Activated T-cell treated with anti-CD3 and anti-CD28 coated beads, Interleukin-2, amount 50 U/mL, for 72 hours (primary cell): ENCODE measurements at places on chromosomes 4 and X.

DNA sequence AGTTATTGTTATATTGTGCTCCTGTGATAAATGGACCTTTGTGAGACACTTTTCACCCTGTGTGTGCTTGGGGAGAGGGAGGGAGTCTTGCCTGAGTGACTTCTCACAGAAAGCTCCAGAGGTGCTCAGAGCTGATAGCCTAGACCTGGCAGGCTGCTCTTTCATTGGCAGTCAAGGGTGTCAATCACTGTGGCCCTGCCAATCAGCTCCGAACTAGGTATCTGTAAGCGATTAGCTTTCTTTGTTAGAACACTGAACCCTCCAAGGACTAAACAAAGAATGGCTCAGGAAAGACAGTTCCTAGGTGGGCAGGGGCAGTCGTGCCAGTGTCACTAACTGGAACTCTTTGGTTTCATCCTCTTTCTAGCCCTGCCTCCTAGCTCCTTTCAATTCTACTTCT is 2.7 kb upstream of the NALF2 start:
- H3K27me3 ChIP-seq, result peaks cover 15% of the 10 kb centered on the region
- H3K4me1 ChIP-seq, result peaks cover 4% of the 10 kb centered on the region
- H3K4me3 ChIP-seq, result no peak overlapping the region
- DNase-seq, result no peak
- no peak overlapping the region for H3K27ac ChIP-seq

GRCh38 chr4:141294306-141294705 is 73.6 kb downstream of the ZNF330 start:
- no peak overlapping the region for H3K4me3 ChIP-seq
- H3K36me3 ChIP-seq, result peaks cover 6% of the 10 kb centered on the region
- no peaks in the 10 kb centered on the region for H3K4me1 ChIP-seq

- H3K4me3 ChIP-seq, result no peak overlapping the region
- no peaks in the 10 kb centered on the region for H3K27me3 ChIP-seq
- no peaks in the 10 kb centered on the region for H3K36me3 ChIP-seq
- H3K27ac ChIP-seq, result no peak overlapping the region
- no peaks in the 10 kb centered on the region for H3K4me1 ChIP-seq
Measured at GRCh38 chr4:106607558-106607957, 239.0 kb upstream of the GIMD1 start.

DNA sequence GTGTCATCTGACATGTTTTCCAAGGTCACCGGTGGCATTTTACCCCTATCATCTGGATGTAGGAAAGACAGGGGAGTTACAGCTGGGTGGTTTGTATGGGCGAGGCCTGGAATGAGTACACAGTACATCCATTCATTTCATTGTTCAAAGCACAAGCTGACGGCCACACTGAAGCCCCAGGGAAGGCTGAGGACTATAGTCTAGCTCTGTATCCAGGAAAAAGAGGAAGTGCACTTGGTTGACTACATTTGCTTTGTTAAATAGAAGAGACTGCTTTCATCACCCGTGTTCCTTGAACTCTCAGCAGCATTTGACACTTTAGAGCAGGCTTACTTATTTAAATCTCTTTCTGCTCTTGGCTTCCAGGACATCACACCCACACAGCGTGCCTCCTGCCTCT is 1041.0 kb upstream of the TENM3 start:
- H3K27me3 ChIP-seq, result no peaks in the 10 kb centered on the region
- H3K27ac ChIP-seq, result no peak overlapping the region

GRCh38 chrX:129606918-129607317 is 47.8 kb downstream of the APLN start:
- DNase-seq, result peak; percentile 53
- H3K4me1 ChIP-seq, result peaks cover 20% of the 10 kb centered on the region
- H3K4me3 ChIP-seq, result peak overlapping the region; percentile 2
- peaks cover 39% of the 10 kb centered on the region for H3K27me3 ChIP-seq
- H3K27ac ChIP-seq, result no peak overlapping the region

DNA sequence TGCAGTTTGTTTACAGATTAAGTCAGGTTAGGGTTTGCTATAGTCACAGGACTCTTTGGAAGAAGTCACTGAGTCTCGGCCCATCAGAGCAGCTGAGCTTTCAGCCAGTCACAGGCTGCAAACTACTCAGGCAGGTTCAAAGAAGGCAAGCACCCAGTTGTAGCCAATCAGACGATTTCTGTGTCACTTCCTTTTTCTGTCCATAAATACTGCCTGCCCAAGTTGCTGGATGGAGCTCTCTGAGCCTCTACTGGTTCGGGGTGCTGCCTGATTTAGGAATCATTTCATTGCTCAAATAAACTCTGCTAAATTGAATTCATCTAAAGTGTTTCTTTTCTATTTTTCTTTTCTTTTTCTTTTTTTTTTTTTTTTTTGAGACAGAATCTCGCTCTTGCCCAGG is 7.3 kb upstream of the SH3BP2 start:
- H3K4me3 ChIP-seq, result peak overlapping the region; percentile 68
- peak; percentile 47 for DNase-seq
- H3K27ac ChIP-seq, result peak overlapping the region; percentile 93
- H3K36me3 ChIP-seq, result peaks cover 10% of the 10 kb centered on the region

- no peaks in the 10 kb centered on the region for H3K4me1 ChIP-seq
- H3K27ac ChIP-seq, result no peak overlapping the region
- H3K36me3 ChIP-seq, result no peaks in the 10 kb centered on the region
- H3K4me3 ChIP-seq, result no peak overlapping the region
- peaks cover 6% of the 10 kb centered on the region for H3K27me3 ChIP-seq
Measured at GRCh38 chr4:100254237-100254636, 64.0 kb upstream of the DDIT4L start.

DNA sequence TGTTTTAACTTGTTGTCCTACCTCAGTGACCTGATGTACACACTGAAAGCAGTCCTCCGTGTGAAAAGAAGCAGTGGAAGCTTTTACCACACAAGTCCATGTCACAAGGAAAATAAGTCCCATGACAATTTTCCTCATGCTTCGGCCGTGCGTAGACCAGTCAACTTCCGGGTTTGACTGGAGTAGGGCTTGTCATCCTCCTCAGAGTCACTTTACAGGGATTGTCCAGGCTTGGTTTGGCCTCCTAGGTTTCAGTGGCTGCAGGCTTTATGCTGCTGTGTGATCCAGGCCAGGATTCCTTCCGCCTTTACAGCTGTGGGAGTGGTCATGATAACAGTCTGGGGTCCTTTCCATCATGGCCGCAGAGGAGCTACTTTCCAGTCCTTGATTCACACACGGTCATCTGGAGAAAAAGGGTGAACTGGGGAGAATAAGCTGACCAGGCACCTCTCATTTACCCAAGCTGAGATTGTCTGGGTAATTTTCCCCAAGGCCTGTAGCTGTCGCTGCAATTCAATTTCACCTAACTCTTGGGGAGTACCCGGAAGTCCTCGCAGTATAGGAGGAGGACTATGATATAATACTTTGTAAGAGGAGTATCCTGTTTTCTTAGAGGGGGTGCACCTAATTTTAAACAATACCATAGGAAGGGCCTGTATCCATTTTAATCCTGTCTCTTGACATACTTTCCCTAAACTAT is 206.1 kb upstream of the KLF8 start:
- H3K4me3 ChIP-seq, result no peak overlapping the region
- H3K27ac ChIP-seq, result no peak overlapping the region
- no peak for DNase-seq
- H3K4me1 ChIP-seq, result no peaks in the 10 kb centered on the region
- no peaks in the 10 kb centered on the region for H3K36me3 ChIP-seq

- DNase-seq, result no peak
- H3K4me1 ChIP-seq, result peaks cover 6% of the 10 kb centered on the region
- H3K36me3 ChIP-seq, result peaks cover 6% of the 10 kb centered on the region
- H3K27me3 ChIP-seq, result no peaks in the 10 kb centered on the region
- H3K4me3 ChIP-seq, result no peak overlapping the region
Measured at GRCh38 chr4:184755278-184755677, 21.4 kb upstream of the CENPU start.

- H3K4me1 ChIP-seq, result no peaks in the 10 kb centered on the region
- H3K27me3 ChIP-seq, result peaks cover 25% of the 10 kb centered on the region
- no peak overlapping the region for H3K4me3 ChIP-seq
- no peak overlapping the region for H3K27ac ChIP-seq
- no peaks in the 10 kb centered on the region for H3K36me3 ChIP-seq
Measured at GRCh38 chr4:159483782-159484741, 381.2 kb downstream of the RAPGEF2 start.

- H3K36me3 ChIP-seq, result no peaks in the 10 kb centered on the region
- H3K4me3 ChIP-seq, result no peak overlapping the region
Measured at GRCh38 chrX:136468391-136469103, 19.2 kb upstream of the BRS3 start.

- H3K4me1 ChIP-seq, result no peaks in the 10 kb centered on the region
- H3K27me3 ChIP-seq, result no peaks in the 10 kb centered on the region
- H3K36me3 ChIP-seq, result no peaks in the 10 kb centered on the region
- H3K4me3 ChIP-seq, result no peak overlapping the region
- H3K27ac ChIP-seq, result no peak overlapping the region
- DNase-seq, result no peak
Measured at GRCh38 chr4:126735294-126736132, 897.2 kb upstream of the INTU start.

DNA sequence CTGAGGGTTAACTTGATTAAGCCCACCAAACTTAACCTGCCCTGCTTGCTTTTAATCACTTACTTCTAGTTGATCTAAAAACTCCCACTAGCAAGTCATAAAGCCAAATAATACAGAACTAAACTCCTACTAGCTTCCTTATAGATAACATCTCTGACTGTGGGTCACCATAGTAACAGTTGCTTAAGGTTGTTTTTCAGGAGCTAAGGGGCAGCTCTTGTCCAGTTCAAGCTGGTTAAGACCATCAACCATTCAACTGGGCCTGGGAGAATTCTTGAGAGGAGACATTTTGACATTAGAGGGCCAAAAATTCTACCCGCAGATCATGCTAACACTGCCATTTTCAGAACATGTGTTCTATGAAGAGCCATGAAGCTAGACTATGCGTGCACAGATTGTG is 67.0 kb downstream of the UCHL1 start:
- H3K27ac ChIP-seq, result no peak overlapping the region
- no peaks in the 10 kb centered on the region for H3K36me3 ChIP-seq
- no peaks in the 10 kb centered on the region for H3K4me1 ChIP-seq

- peaks cover 50% of the 10 kb centered on the region for H3K27me3 ChIP-seq
- peak overlapping the region; percentile 56 for H3K4me3 ChIP-seq
- DNase-seq, result no peak
Measured at GRCh38 chr4:5711479-5712184, 631 bp downstream of the EVC start.

DNA sequence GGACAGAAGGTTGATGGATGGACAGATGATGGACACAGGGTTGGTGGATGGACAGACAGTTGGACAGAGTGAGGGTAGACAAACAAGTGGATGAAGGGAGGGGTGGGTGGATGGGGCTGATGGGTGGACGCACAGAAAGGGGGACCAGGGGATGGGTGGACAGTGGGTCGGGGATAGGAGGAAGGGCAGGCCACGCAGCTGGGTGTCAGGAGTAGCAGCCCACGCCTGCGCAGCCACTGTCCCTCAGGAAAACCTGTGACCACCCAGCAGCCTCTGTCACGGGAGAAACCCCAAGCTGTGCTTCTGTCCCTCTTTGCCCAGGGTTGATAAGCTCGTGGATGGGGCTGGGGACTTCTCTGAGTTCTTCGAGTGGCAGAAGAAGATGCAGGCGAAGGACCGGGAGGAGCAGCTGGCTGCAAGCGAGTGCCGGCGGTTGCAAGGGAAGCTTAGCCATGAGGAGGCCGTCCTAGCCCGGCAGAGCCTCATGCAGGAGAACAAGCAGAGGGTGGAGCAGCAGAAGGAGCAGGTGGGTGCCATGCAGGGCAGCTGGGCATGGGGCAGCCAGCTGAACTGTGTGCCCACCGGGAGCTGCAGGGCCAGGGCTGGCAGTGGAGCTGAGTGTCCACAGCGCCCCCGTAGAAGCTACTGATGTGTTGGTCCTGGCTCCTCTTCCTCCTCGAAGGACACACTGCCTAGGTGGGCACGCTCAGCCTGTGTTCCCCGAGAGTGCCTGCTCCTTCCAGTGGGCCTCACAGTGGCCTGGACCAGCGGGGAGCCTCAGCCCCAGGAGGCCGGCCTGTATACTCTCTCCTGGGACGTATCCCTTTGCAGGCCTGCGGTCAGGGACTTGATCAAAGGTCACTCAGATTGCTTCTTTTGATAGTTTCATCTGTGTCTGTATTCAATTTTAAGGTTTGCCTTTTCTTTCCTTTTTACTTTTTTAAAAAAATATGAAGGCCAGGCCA is 16.8 kb upstream of the RNF4 start:
- no peak for DNase-seq
- no peak overlapping the region for H3K27ac ChIP-seq
- H3K36me3 ChIP-seq, result no peaks in the 10 kb centered on the region
- no peaks in the 10 kb centered on the region for H3K4me1 ChIP-seq
- no peaks in the 10 kb centered on the region for H3K27me3 ChIP-seq
